ENCODE measurements at places on chromosomes 6 and 20.

DNA sequence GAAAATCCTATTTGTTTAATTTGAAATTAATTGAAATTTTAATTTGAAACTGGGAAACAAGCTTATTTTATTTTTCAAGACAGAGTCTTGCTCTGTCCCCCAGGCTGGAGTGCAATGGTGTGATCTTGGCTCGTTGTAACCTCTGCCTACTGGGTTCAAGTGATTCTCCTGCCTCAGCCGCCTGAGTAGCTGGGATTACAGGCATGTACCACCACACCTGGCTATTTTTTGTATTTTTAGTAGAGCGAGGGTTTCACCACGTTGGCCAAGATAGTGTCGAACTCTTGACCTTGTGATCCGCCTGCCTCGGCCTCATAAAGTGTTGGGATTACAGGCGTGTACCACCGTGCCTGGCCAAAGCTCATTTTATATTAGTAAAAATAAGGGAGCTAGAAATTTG lies 4.2 kb downstream of the SRSF3 start:
- no peak for DNase-seq

GRCh38 chr20:13671916-13672378 lies 33.2 kb upstream of the TASP1 start:
- DNase-seq: no peak

DNA sequence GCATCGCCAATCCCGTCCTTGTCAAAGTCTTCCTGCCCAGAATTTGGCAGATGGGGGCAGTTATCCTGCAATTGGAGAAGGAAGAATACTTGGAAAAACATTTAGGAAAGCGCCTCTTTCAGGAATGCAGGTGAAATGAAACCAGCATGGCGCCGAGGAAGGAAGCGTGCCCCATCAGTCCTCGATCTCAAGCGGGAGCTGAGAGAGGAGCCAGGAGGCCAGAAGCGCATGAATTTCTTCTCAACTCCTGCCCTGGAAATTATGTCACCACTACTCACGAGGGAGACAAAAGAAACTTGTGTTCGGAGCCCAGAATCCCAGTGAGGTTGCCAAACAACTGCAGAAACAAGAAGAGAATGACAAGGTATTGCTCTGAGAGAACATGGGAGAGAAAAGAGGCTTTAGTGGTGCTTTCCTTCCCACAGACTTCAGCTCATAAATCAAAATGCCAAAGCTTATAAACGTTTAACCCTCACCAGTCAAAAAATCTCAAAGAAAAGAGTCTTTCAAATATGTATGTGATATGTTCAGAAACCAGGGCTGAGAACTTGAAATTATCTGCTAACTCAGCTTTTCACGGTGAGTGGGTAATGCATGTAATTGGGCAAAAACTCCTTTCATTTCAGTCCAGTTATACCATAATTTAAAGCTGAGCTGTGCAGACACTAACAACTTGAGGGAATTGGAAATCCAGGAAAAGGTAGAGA lies 23.9 kb downstream of the THBS2 start:
- DNase-seq: no peak

DNA sequence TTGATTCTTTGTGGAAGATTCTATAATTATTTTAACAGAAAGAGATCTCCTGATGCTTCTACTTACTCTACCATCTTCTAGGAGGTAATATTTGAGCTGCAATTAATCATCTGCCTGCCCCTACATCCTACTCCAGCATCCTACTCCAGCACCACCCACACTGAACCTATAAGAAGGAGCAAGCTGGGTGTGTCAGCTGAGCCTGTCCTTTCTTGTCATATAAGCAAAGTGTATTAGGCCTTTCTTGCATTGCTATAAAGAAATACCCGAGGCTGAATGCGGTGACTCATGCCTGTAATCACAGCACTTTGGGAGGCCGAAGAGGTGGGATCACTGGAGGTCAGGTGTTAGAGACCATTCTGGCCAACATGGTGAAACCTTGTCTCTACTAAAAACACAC lies 84.2 kb upstream of the ARG1 start:
- no peak for DNase-seq

DNA sequence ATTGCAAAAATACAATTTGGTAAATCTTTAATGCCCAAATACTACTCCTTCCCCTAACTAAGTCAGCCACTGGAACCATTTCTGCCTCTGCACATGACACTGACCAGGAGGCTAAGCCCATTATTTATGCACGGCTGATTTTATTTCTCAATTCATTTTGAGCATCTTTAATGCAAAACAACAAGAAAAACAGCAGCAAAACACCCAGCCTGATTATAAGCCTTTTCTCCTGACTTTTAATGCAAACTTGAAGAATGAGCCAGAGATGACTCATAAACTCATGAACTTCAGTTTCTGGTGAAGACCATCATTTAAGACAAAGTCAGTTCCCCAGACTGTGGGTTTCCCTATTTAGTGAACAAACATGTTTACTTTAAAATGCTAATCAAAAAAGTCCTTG lies 51.6 kb downstream of the CYP24A1 start:
- DNase-seq: no peak

DNA sequence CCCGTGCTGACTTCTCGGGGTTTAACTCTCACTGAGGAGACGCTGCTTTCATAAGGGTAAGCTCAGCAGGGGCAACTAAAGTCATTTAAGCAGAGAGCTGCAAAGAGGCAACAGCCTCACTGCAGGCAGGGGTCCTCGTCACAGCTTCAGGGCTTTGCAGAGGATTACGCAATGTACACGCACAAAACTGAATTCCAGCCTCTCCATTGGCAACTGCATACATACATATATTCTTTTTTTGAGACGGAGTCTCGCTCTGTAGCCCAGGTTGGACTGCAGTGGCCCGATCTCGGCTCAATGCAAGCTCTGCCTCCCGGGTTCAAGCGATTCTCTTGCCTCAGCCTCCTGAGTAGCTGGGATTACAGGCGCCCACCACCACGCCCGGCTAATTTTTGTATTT lies 2.4 kb downstream of the GMEB2 start:
- peak; percentile 1 for DNase-seq

GRCh38 chr6:38603496-38603895 lies 36.2 kb downstream of the BTBD9 start:
- no peak for DNase-seq

DNA sequence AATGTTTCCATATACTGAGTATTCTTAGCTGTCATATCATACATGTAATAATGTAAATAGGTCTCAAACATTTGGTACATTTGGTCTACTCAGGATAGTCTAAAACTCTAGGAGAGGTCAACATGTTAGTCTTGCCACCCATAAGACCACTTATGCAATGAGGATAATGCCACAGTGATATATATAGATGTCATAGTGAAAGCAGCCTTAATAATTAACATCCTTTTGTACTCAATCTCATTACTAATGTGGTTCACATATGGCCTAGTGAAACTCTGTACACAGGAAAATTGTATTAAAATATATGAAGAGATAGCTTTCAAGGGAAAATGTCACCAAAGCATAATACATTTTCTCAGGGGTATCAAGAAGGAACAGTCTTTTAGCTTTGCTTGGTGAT lies 577.9 kb downstream of the TFAP2B start:
- no peak for DNase-seq

GRCh38 chr6:10418862-10419748 lies 4.2 kb upstream of the TFAP2A start:
- DNase-seq: no peak

DNA sequence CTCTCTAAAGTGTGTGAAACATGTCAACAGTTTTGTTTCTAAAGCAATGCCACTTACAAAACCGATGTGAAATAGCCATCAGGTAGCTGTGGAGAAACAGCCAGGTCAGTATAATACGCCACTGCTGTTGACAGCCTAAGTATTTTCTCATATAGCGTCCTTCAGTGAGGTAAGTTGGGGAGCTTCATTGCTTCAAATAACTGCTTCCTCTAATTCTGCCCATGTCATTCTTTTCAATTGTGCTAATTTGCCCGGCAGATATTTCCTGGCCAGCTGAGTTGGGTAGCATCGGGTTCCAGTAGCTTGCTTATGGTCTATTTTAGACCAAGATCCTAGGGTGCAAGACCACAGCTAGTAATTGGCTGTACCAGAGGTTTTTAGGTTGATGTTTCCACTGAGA lies 2.1 kb upstream of the ARMC2 start:
- DNase-seq: no peak

- no peak for DNase-seq
Measured at GRCh38 chr6:35273822-35274559, 14.5 kb downstream of the ZNF76 start.

Measured in activated CD4-positive, alpha-beta T cell treated with anti-CD3 and anti-CD28 coated beads, Interleukin-2, amount 10 ng/mL, durations not matched to agents 7 days and 5 days (primary cell).